Thoracic aorta (tissue), 2 donors: ENCODE measurements at places on chromosomes 4 and X. TPM values are rescaled to one million over a fixed set of nuclear protein-coding genes. Genes with fewer than 3 reads are reported as not detected.

DNA sequence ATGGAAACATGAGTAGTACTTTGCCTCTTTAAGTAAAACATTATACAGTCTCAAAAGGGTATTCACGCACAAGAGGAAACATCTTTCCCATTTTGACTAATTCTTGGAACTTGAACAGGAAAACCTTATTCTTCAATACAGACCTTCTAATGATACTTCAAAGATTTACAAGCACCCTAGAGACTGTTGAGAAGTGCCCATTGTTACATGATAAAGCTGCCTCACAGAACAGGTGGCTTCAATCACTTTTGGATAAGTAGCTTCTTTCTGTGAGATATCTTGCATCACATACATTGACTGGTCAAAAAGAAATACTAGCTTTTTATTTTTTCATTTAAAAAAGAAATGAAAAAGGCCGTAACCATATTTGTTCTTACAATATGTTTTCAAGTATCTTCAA, 219.4 kb downstream of the EPHA5 start:
- DNase-seq, result no peak

DNA sequence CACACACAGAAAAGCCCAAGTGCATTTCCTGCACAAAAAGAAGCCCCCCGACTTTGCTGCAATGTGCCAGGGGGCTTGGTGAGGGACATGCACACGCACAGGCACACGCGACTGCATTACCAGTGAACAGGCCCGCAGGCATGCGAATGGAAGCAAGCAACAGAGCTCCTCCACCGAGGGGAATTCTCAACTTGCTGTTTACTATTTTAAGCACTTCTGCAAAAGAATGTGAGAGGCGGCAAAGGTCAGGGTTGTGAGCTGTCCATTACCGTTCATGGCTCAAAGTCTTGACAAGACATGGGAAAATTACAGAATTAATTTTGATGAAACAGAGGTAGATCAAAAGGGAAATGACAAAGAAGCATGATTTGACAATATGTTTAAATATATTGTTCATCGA, 342.5 kb upstream of the NOCT start:
- DNase-seq, result no peak

GRCh38 chr4:112973750-112974251, 75.7 kb upstream of the ANK2 start:
- no peak for DNase-seq

The HSFX4 gene
- total RNA-seq, result not detected

GRCh38 chrX:118857006-118857405, 33.4 kb downstream of the ZCCHC12 start:
- no peak for DNase-seq

- no peak for DNase-seq
Observed at GRCh38 chr4:52915191-52915590, 53.1 kb downstream of the RASL11B start.

The LUZP4 gene
- not detected for total RNA-seq

DNA sequence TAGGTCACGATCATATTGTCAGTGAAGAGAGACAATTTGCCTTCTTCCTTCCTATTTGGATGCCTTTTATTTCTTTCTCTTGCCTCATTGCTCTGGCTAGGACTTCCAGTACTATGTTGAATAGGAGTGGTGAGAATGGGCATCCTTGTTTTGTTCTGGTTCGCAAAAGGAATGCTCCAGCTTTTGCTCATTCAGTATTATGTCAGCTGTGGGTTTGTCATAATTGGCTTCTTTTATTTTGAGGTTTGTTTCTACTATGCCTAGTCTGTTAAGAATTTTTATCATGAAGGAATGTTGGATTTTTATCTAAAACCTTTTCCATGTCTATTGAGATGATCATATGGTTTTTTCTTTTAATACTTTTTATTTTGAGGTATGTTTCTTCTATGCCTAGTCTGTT, 152.3 kb upstream of the MAD2L1 start:
- no peak for DNase-seq

DNA sequence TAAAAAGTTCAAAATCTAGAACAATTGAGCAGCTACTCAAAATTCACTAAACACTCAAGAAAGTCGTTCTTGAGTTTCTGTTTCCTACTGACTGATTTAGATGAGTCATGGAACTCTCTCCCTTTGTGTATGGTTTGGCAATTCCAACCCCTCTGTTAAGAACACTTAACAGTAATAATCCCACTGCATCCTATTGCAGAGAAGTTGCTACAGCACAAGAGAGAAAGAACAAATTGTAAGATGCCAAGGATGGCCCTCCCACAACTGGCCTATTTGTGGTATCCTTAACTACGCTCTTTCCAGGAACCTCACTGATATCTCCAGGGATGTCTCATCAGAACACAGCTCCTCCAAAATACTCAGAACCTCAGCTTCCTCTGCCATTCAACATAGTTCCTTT, 701.8 kb upstream of the TENM3 start:
- DNase-seq, result no peak

DNA sequence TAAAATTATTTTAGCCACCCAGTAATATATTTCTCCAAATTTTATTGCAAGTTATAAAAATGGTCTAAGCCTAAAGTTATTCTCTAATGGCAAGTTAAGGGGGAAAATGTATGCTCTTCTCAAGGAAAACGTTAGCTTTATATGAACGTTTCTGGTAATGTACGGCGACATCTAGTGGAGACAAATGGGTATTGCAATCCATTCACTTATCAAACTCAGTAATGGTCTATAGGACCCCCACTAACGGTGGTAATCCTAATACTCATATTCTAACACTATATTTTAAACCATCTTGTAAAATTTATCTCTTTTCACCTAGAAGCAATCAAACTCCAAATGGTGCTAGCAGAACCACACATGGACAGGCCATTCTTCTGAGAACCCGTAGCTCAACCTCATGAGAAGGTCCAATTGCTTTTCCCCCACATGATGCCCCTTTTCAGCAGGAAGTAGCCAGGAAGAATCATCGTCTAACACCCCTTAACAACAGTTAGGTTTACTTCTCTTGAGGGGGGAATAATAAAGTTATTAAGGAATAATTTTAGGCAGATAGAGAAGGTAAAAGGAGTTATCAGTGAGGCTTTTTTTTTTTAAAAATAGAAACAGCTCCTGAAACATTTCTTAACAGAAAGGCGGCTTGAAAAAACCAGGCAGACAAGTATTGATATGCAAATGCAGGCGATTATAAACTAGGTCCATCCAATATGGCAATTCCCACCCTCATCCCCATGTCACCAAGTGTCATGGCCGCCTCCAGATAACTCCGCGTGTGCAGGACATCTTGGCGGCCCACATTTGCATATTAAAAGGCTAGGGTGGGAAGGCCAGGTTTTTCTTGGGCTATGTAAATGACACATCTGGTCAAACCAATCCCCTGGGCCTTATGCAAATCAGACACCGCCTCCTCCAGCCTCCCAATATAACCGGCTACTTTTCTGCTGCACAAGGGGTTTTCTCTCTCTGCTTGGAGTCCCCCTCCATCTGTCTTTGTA, 35.0 kb downstream of the NUDT11 start:
- no peak for DNase-seq

DNA sequence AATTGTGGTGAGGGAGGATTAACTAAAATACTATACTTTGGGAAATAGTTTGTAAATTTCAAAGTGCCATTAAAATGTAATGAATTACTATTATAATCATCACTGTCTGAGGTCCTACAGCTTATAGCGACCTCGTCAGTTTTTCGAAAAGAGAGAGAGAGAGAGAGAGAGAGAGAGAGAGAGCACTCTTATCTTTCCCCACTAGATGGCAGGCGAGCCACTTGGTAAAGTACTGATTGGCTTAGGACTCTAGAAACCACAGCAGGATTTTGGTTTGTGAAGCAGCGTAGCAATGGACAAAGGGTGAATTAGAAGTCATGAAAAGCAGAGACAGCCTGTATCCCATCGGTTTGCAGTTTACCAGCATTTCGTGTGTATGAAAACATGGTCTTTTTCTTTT, 52.5 kb downstream of the LINC00632 start:
- no peak for DNase-seq

The GLUD2 gene
- 0.27 TPM for total RNA-seq

DNA sequence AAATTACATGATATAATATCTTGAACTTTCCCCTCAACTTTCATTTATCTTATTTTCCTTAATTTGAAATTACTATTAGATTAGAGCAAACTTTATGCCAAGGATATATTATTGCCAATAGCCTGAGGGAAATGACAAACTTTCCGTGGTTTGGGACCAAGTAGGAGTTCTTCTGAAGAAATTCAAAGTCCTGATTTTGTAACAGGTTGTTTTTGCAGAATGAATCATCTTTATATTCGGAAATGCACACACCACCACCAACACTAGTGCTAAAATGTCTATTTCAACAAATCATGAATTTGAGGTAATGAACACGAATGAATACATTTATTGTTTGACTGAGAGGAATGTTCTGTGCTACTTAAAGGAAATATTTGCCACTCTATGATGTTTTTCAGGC, 226.7 kb downstream of the GRIA2 start:
- no peak for DNase-seq

GRCh38 chr4:152041295-152041694, 280.5 kb upstream of the GATB start:
- no peak for DNase-seq

DNA sequence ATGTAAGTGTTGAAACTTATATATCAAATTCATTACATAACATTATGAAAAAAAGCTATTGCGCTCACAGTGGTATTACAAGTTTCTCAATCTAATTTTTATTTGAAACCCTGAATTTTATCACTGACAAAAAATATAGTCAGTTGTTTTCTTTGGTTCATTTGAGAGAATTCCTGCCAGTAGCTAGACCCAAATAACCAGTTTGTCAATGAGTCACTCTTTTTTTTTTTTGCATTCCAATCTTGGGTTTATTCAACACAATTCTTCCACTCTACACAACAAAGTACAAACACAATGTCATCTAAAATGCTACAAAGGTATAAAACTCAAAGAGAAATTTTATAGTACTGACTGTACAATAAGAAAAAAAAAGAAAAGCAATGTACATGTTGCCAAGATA, 13.1 kb downstream of the HPF1 start:
- DNase-seq, result no peak

The CXCL8 gene
- 5.4 TPM for total RNA-seq
